ENCODE measurements at places on chromosomes 2 and 18.

GRCh38 chr2:235627682-235628081 is 133.8 kb downstream of the AGAP1 start:
- DNase-seq = no peak

DNA sequence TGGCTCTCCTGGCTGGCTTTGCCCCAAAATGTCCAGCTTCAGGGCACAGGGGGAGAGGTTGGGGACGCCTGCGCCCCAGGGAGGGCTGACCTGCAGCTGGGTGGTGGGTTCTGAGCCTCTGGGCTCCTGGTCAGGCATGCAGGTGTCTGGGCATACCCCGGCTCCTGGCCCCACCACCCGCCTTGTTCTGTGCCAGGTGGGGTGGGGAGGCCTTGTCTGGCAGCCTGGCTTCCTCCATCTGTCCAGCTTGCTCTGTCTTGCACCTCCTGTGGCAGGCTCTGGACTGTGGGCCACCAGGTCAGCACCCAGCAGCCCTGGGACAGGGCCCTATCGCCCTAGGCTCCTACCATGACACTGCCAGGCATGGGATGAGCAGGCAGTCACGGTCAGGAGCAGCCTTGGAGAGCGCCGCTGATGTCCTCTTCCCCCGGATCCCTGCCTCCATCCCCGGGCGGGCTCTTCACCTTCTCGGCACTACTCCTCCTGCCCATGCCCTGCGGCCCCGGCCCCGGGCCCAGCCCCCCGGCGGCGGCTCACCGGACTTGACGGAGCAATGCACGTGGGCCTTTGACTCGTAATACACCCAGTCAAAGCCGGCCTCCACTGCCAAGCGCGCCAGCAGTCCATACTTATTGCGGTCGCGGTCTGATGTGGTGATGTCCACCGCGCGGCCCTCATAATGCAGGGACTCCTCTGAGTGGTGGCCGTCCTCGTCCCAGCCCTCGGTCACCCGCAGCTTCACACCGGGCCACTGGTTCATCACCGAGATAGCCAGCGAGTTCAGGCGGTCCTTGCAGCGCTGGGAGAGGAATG is 3.6 kb downstream of the IHH start:
- no peak for DNase-seq

GRCh38 chr18:70415823-70416488 is 127.1 kb downstream of the SOCS6 start:
- no peak for DNase-seq

DNA sequence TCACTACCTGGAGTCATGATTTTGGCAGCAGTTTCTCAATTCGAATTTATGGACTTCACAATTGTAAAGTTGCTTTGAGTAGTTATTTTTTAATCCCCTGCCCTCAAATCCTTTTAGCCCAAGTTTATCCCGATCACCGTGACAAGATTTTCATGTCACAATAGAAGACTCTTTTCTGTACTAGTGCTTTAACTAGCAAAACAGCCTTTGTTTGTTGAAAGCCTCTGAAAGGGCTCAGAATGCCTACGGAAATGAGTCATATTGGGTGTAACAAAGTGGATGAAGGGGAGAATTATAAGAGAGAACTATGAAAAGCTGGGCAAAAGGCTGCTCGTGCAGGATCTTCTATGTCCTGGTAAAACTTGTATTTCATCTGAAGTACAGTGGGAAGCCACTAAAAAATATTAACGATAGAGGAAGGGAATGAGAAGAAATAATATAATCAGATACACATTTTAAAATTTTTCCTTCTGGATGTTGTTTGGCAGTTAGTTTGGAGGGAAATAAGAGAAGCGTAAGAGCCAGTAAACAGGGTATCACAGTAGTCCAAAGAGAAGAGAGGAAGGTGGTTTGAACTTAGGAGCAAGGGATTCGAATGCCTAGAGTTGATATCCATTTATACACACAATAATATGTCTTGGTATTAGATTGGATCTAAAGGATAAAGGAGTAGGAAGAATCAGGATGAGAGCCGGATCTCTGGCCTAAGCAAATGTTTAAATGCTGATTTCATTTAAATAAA is 114.9 kb downstream of the GALNT13 start:
- DNase-seq = no peak

- DNase-seq = no peak
Observed at GRCh38 chr2:199468561-199469513, 11.1 kb upstream of the SATB2 start.

GRCh38 chr2:201900362-201900761 is 94.0 kb downstream of the CDK15 start:
- DNase-seq = no peak

DNA sequence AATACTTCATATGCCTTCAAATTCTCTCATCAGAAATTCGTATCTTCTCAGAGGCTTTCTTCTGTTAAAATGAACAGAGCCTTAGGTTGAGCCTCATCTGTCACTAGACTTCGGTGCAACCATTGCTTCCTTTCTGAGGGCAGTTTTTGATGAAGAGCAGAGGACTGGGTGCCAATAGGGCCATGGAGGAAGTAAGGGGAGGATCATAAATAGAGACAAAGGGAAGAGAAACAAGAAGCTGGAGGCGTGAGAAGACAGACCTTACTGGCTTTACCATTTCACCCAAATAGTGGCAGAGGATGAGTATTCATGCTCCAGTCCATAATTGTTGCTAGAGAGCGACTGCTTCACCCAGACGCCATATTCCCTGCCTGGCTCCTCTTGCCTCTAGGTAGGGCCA is 215.6 kb upstream of the PKDCC start:
- no peak for DNase-seq

DNA sequence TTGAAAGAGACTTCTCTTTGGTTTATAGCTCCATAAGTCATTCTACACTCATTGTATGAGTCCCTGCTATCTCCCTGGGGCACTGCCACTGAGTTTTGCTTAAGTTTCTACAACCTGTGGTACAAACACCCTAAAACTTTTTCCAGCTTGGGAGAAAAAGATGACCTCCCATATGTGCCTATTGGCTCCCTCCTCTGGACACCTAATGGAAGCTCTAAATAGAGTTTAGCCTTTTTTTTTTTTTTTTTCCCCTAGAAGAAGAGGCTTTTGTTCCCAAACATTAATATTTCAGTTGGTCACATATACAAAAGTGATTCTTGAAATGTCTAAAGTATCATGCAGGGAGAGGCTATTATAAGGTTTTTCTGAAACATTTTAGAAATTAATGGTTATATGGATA is 547.2 kb upstream of the TMEFF2 start:
- no peak for DNase-seq

- DNase-seq = no peak
Observed at GRCh38 chr18:22813648-22814328, 119.3 kb upstream of the RBBP8 start.

DNA sequence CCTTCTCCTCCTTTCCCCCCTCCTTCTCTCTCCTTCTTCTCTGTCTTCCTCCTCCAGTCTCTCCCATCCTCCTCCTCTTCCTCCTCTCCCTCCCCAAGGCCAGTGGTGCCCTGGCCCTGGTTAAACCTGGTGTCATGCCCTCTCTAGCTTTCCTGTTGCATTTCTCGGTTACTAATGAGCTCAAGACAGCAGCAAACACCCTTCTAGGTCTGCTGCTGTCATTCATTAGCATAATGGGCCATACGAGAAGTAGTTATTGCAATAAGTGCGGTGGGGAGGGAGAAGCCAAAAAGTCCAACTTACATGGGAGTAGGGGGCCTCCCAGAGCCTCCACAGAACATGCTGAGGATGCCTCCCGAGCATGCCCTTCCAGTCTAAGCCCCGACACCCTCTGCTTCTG is 177.2 kb downstream of the CELF4 start:
- no peak for DNase-seq

GRCh38 chr2:109644571-109645275 is 30.6 kb downstream of the SOWAHC start:
- no peak for DNase-seq

GRCh38 chr2:103009871-103010270 is 248.0 kb downstream of the TMEM182 start:
- no peak for DNase-seq

DNA sequence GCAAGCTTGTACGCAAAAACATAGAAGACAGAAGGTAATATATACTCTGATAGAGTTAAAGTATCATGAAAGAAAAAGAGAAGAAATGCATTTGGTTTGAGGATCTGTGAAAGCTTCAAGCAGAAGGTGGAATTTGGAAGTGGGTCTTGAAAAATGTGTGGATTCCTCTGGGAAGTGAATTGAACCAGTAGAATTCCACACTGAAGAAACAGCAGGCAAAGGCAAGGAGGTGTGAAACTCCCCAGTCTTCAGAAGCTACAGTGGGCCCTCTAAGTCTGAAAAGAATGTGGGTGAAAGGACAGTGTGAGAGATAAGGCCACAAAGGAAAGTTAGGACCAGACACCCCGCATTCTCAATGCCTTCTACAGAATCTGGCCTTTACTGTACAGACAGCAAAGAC is 25.6 kb downstream of the COBLL1 start:
- no peak for DNase-seq

- DNase-seq = peak; percentile 71
Observed at GRCh38 chr2:42141687-42142546, 27.2 kb upstream of the EML4 start.

DNA sequence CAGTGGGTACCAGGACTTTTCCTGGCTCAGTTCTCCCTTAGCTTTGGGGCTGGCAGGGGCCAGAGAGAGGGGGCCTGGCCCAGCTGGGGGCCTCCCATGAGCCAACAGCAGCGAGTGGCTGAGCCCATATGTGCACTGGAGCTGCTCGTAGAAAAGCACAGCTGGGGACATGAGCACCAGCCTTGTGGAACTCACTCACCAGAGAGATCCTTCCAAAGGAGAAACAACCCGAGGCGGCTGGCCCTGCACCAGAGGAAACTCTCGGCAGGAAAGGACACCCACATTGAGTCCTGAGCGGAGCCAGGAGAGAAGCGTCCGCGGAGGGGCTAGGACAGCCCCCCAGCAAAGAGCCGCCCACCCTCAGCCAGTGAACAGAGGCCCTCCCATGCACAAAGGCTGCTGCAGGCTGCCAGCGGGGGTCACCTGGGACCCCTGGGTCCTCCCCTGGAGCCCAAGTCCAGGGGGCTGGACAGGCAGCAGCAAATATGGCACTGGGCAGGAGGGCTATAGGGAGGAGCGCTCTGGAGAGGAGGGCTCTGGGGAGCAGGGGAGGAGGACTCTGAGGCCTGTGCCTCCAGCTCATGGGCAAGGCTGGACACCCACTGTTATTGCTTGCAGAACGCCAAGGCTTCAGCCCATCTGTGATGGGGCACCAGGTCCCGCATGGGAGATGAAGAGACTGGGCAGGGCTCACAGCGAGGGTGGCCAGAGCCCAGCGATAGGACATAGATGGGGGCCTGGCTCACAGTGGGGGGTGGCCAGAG is 42.1 kb upstream of the SNED1 start:
- DNase-seq = no peak
